Calu3 (cell line): ENCODE measurements at places on chromosomes 1 and 21. TPM values are rescaled to one million over a fixed set of nuclear protein-coding genes. Genes with fewer than 3 reads are reported as not detected.

RPS6KC1 gene
- 23.5 and 24.1 TPM in 2 replicates for total RNA-seq

GRIK1 gene
- not detected in 2 replicates for total RNA-seq

ZBED6 gene
- total RNA-seq: 32.8 and 35.6 TPM in 2 replicates

MTF2 gene
- 46.6 and 47.1 TPM in 2 replicates for total RNA-seq

RIPPLY3 gene
- 0.17 and 0.40 TPM in 2 replicates for total RNA-seq

GBP4 gene
- 10.3 and 26.6 TPM in 2 replicates for total RNA-seq

HPDL gene
- total RNA-seq: 8.4 and 9.7 TPM in 2 replicates

SELENBP1 gene
- 7.8 and 9.8 TPM in 2 replicates for total RNA-seq

CSF1 gene
- 10.8 and 11.1 TPM in 2 replicates for total RNA-seq

CGN gene
- total RNA-seq: 113 and 131 TPM in 2 replicates

USP21 gene
- 35.8 and 40.9 TPM in 2 replicates for total RNA-seq

GPR153 gene
- total RNA-seq: 3.7 and 4.7 TPM in 2 replicates

SPRR2E gene
- not detected in 2 replicates for total RNA-seq

C1orf210 gene
- total RNA-seq: 16.8 and 19.9 TPM in 2 replicates

C1orf116 gene
- 106 and 124 TPM in 2 replicates for total RNA-seq

SPSB1 gene
- 4.9 and 5.8 TPM in 2 replicates for total RNA-seq

HCN3 gene
- 11.8 and 19.6 TPM in 2 replicates for total RNA-seq

POU3F1 gene
- total RNA-seq: not detected in 2 replicates

RIMKLA gene
- 0.95 and 1.3 TPM in 2 replicates for total RNA-seq
